ENCODE measurements at places on chromosomes 2 and 18.

GRCh38 chr18:72056171-72056570 is 488.0 kb downstream of the CBLN2 start:
- DNase-seq: no peak

- no peak for DNase-seq
Measured at GRCh38 chr2:241561832-241562231, 3.3 kb downstream of the BOK start.

DNA sequence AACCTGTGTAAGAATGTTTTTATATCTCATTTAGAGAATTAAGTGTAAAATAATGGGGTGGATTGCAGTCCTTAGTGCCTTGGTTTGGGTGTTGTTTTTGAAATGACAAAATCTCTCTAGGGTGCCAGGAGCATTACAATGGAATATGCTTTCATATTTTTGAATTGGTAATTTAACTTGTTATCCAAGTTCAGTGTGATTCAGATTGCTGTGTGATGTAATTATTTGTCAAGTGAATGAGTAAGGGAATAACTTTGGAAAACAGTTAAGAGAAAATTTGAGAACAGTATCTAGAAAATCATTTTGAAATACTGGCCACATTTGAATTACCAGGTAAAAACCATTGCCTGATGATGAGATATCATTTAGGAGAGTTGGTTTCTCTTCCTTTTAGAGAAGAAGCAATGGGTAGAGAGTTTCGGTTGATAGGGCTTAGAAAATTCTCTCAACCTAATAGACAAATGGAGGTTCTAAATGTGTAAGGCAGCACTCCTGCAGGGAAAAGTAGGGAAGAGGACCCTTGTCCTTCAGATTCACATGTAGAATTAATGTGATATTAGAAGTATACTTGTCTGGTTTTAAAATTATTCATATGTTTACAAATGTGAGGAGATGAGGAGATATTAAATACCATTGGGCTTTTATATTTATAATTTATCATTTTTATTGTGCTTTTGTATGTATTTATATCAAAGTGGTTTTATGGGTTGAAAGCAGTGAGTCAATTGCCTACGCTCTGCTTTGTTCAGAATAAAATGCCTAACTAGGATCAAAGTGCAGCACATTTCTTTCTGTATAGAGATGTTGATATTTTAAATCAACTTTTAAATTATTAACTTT is 124.8 kb downstream of the PHLPP1 start:
- no peak for DNase-seq

DNA sequence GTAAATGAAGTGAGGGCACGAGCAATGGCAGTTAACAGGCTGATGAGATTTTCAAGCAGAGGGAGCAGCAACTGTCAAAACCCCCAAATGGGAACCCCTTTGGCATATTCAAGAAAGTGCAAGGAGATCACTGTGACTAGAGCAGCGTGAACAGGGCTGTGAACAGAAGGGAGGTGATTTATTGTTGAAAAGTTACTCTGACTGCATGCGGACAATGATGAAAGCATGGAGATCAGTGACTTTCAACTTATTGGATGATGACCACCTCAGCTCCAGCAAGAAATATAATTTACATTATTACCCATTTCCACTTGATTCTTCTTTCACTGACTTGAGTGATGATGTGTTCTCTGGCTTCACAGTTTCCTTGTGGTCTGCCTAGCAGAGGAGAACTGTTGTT is 187.8 kb upstream of the BOD1L2 start:
- no peak for DNase-seq

- DNase-seq: no peak
Measured at GRCh38 chr2:129203331-129203730, 776.1 kb upstream of the RAB6C start.

GRCh38 chr18:30211112-30211511 is 831.4 kb downstream of the DSC3 start:
- no peak for DNase-seq

DNA sequence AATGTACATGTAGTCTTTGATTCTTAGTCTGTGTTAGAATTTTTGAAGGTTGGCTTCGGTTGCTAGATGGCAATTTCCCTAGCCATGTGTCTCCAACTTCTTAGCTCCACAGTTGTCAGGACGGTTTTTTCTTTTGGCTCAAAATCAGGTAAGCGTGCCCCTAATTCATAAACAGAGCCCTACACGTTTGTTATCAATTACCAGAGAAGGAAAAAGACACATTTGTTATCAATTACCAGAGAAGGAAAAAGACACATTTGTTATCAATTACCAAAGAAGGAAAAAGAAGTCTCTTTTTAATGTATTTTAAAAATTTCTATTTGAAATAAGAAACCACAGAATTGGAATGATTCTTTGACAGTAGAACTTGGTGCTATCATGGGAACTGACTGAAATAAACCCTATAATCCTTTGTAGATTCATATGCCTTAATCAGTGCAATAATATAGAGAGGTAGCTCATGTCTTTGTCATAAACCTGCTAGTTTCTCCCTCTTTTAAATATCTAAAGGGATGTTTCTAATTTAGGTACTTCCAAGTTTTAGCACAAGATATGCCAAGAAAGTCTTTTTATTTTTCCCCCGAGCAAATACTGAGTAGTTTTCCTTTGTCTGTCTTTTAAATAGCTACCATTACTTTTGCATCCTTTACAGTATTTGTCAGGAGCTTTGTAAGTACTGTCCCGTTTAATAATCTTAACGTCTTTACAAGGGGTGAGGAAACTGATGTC is 35.9 kb downstream of the CAMKMT start:
- no peak for DNase-seq

- no peak for DNase-seq
Measured at GRCh38 chr18:76530846-76531245, 35.8 kb upstream of the ZNF516 start.

- DNase-seq: no peak
Measured at GRCh38 chr2:105518897-105519296, 120.0 kb upstream of the FHL2 start.

- DNase-seq: no peak
Measured at GRCh38 chr2:85681372-85681763, 12.8 kb upstream of the GNLY start.

DNA sequence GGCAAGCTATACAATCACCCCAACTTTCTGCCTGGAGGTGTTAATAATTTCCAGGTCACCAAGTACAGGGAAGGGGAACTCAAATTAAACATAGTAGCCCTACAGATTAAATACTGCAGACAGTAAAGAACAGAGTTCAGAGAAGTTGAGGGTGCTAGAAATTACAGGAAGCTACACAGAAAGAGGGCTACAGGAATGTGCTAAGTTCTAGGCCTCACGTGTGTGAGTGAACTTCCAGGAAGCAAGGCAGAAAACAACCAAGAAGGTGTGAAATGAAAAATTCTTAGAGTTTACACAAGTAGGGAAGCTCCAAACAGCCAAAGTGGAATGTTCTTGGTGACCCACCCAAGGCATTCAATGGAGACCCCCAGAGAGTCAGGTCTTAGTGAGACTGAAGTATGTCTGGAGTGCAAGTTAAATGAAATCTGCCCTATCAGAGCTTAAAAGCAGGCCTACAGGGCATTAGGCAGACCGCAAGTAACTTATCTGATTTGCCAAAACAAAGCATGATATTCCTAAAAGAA is 58.1 kb upstream of the RNU4ATAC start:
- no peak for DNase-seq

All from CD8-positive, alpha-beta memory T cell (primary cell).